NCI-H187 treated with DMSO at 0.1 percent for 48 hours (cell line): ENCODE measurements at places on chromosomes 12 and 14.

GRCh38 chr12:75979181-75979580 is 52.4 kb downstream of the PHLDA1 start:
- no peak for DNase-seq

DNA sequence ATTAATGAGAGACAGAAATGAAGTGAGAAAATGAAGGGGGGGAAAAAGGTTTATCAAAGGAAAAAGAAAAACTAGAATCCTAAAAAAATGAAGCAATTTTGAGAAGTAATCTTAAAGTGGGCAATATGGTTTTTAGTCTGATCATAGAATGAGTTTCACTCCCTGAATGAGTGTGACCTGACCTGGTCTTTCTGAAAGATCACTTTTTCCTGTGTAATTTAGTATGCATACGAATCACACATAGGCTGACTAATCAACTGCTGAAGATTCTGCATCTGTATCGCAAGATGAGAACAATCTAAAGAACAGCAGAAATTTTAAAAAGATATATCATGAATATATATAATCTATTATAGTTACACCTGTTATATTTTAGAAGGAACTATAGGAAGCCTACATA is 11.3 kb downstream of the GNPTAB start:
- DNase-seq, result no peak

DNA sequence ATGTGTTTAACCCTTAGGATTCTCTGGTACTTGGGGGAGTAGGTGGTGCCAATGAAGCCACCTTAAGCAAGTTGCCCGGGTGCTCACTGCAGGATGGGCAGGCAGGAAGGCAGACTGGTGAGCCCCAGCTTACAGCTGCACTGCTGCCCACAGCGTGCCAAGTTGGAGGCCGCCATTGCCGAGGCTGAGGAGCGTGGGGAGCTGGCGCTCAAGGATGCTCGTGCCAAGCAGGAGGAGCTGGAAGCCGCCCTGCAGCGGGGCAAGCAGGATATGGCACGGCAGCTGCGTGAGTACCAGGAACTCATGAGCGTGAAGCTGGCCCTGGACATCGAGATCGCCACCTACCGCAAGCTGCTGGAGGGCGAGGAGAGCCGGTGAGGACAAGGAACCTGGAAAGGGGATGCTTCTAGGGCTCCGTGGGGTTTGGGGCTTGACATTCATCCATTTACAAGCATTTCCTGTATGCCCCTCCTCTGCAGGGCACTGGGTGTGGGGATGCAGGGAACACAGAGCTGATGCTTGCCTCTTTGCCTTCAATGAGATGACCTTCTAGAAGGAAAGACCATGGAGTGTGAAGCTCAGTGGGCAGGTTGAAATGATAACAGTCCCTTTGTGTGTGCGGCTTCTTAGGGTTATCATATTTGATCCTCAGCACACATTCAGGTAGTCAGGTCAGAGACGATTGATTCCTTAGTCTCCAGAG is 12.4 kb downstream of the KRT7 start:
- DNase-seq, result no peak

GRCh38 chr14:89428546-89429198 is 11.6 kb upstream of the FOXN3 start:
- peak; percentile 54 for DNase-seq

DNA sequence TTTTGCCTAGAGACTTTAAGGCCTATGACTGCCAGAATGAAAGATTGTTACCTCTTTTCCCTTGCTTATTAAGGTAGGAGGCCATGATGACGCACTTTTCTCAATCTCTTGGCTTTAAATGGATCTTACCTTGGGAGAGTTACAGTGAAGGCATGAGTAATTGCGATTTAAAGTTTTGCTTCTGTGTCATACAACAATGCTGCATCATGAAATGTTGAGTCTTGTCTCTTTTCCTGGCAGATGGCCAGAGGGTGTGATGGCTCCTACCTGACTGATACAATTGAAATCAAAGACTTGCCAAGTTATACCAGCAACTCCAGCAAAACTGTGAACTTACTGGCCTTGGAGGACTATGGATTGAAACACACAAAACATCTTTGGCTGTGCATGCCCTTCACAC is 17.2 kb upstream of the LRRK2 start:
- DNase-seq, result no peak

DNA sequence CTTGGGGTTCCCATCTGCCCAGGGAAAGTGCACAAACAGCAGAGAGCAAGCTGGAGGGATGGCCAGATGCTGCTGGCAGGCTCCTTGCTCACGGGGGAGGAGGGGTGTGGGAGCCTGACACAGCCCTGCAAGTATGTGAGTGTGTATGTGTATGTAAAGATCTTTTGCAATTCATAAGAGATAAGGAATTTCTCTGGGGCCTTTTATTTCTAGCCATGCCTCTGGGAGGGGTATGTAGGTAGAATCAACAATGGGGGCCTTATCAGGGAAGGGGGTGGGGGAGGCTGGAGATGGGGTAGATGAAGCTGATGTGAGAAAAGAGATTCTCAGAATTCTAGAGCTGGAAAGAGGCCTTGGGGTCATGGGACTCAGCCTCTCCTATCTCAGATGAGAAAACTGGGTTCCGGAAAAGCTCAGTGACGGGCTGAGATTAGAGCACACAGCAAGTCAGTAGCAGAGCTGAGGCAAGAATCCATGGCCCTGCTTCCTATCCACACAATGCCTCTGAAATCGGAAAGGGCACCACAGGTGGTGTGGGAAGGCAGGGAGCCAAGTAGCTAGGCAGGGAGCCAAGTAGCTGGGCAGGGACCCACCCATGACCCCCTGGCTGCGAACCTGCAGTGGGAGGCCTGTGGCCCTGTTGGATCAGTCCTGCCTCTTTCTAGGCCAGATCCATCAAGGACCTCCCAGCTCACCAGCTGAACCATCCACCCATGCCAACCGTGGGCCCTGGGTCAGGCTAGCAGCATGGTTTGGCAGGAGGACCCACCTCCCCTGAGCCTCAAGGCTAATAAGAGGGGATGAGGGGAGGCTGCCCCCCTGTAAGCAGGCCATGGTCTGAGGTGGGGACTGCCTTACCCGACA is 54.7 kb downstream of the PLEKHG3 start:
- no peak for DNase-seq

DNA sequence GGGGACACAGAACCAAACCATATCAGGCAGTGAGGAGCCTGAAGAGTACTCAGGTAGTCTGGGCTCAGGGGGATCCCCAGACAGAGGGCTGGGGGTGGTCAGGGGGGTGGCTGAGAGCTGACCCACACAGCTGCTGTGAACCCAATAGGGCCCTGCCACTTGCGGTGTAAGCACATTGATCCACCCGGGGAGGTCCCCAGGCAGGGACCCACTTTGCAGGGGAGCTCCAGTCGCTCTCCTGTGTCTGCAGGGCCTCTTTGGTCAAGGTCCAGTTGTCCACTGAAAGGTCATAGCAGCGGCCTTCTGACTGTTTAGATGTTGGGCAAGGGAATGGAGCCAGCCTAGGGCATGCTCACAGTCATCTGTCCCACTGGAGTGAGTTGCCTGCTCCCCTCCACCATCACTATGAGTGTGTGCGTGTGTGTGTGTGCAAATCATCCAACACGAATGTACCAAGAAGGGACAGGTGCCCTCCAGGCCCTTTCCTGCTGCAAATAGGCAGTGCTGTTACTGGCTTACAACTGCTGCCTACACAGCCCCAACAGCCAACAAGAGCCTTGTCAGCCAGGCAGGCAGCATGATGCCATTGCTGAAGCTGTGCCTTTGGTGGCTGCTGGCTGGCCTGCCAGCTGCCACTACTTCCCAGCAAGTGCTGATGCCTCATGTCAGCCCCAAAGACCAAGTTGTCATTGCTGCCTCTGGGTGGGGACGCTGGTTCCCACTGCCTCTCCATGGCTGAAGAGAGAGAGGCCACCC is 71.3 kb downstream of the TSPAN11 start:
- no peak for DNase-seq

GRCh38 chr12:75836533-75836932 is 195.0 kb downstream of the PHLDA1 start:
- DNase-seq, result no peak

DNA sequence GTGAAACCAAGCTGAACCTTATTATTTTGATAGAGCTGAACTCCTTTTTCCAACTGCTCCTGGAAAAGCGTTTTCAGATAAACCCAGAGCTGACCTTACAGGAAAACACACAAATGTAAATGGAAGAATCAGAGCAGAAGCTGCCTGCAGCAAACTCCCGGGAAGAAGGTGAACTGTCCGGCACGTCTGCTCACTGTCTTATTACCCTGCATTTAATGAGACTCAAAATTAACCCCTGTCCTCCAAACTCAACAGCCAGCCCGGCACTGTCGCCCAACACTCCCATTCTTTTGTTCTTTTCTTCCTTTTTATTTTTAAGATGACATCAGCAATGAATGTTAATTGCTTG is 1046.9 kb upstream of the FLRT2 start:
- DNase-seq, result no peak

DNA sequence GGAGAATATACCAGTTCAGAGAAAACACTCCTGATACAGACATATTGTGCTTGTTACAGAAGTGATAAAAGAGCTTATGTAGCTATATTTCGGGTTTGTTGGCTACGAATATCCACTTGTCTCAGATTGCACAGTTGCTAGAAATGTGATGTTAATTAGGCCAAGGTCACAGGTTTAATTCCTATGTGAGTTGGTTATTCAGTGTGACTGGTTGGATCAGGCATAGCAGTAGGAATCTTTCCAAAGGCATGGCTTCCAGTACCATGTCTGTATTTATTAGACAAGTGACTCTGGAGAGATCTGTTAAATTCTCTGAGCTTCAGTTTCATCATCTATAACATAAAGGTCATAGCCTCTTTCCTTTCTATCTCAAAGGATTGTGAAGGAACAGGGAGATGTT is 152.7 kb upstream of the KITLG start:
- no peak for DNase-seq

DNA sequence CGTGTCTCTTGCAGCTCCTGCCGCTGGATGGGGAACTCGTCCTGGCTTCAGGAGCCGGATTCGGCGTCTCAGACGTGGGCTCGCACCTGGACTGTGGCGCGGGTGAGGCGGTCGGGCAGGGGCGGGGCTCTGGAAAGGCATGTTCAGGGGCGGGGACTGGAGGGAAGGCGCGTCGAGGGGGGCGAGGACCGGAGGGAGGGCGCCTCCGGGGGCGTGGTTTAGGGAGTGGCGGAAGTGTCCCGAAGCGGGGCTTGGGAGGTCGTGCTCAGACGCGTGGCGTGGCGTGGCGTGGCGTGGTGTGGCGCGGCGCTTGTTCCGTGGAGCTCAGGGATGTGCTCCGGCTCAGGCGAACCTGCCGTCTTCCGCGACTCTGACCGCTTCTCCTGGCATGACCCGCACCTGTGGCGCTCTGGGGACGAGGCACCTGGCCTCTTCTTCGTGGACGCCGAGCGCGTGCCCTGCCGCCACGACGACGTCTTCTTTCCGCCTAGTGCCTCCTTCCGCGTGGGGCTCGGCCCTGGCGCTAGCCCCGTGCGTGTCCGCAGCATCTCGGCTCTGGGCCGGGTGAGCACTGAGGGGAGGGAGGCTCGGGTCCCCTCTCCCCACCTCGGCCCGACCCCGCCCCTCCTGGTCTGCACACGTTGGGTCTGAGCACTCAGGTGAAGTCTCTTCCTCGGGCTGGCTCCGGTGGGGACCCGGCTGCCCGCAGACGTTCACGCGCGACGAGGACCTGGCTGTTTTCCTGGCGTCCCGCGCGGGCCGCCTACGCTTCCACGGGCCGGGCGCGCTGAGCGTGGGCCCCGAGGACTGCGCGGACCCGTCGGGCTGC is 6.2 kb downstream of the AMN start:
- DNase-seq, result peak; percentile 15

GRCh38 chr12:111653596-111653995 is 32.2 kb downstream of the BRAP start:
- no peak for DNase-seq

DNA sequence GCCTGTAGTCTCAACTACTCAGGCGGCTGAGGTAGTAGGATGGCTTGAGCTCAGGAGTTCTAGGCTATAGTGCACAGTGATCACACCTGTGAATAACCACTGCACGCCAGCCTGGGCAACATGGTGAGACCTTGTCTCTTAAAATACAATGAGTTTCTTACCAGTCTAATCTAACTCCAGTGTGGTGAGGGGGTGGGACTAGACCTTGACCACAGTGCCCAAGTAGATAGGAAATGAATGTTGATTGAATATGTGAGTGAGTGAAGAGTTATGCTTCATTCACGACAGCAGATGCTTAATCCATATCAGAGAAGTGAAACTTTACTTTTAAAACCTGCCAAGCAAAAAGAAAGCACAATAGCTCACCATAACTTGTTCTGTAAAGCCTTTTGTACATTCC is 11.2 kb upstream of the AK7 start:
- no peak for DNase-seq

- no peak for DNase-seq
Measured at GRCh38 chr14:96108911-96109310, 69.7 kb downstream of the C14orf132 start.
